ENCODE measurements at places on chromosomes 13 and 19.

DNA sequence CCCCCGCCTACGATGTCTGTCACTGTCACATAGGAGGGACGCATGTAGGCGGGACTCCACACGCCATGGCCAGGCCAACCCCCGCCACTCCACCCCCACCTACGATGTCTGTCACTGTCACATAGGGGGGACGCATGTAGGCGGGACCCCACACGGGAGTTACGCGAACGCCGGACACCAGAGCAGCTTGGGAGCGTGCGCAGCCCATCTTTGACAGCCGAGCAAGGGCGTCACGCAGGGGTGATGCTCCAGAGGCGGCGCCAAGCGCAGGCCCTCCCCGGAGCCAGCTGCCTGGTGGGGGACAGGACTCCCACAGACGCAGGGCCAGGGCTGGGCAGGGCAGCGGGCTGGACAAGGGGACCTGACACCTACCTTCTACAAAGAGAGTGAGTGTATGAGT lies 20.0 kb downstream of the ZNF787 start:
- no peak for DNase-seq

GRCh38 chr13:99585609-99586008 lies 84.3 kb downstream of the TM9SF2 start:
- no peak for DNase-seq

GRCh38 chr19:33496038-33496895 lies 25.3 kb downstream of the PEPD start:
- no peak for DNase-seq

DNA sequence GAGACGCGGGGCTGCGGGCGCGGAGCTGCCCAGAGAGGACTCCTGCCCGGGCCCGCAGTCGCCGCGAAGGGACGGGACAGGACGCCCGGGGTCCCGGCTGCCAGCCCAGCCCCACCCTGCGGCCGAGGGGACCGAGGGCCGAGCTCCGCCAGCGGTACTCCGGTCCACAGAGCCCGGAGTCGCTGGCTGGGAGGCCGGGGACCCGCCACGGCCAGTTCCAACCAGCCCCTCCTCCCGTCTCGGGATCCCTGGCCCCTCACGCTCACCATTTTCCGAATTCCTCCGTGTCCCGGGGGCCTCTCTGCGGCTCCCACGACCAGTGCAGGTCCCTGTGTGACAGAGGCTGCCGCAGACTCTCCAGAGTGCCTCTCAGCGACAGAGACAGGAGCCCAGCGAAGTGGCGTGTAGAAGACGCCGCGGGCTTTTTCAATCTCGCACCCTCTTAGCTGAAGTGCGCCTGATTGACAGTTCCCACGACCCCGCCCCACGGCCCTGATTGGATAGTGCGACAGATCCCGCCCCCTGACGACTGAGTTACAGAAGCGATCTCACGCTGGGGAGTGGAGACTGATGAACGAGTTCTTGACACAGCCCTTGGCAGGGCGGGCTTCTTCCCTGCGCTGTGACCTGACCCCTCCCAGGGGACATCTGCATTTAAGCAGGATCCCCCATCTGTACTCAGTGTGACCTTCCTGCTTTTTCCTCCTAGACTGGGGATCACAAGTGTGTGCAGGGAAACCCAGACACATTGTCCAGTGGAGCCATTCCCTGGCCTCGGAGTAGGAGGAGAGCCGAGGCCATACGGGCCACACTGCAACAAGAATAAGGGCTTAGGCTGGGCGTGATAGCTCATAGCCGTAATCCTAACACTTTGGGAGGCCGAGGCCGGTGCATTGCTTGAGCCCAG lies 44.0 kb downstream of the ZNF823 start:
- peak; percentile 98 for DNase-seq

DNA sequence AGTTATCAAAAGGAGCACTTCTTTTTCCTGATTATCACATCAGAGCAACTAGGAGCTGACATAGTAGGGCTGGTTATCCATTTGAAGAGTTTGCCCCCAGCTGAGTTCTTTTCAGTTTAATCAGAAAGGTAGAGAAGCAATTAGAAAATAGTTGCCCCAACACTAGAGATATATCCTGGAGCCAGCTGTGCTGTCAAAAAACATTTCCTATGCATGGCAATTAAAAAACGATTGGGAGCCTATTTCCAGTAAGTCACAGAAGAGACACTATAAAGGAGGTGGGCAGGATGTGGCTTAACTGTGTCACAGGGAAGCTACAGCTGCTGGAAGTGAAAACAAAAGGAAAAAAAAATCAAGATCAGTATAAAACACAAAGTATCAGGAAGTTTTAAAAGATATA lies 155.7 kb upstream of the SLITRK1 start:
- no peak for DNase-seq

DNA sequence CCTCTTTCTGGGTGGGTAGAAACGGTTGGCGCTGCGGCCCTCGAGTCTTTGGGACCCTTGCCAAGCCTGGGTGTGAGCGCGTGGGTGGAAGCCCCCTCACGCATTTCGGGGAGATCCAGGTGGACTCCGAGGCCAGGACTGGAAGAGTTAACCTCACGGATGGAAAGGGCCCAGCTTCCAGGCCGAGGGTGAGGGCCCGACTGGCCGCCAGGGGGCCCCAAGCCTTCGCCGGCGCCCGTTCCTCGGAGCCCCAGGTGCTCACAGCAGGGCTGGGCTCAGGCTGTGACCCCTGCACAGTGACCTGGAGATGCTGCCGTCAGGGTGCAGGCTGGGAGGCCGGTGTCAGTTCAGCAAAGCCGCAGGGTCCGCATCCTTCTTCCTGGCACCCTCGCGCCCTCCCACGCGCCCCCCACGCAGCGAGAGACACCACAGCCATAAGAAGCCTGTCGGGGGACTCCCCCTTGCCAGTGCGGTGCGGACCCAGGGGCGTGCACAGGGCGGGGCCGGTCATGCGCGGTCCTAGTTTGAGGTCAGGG lies 34.2 kb upstream of the TMEM255B start:
- DNase-seq = peak; percentile 46

DNA sequence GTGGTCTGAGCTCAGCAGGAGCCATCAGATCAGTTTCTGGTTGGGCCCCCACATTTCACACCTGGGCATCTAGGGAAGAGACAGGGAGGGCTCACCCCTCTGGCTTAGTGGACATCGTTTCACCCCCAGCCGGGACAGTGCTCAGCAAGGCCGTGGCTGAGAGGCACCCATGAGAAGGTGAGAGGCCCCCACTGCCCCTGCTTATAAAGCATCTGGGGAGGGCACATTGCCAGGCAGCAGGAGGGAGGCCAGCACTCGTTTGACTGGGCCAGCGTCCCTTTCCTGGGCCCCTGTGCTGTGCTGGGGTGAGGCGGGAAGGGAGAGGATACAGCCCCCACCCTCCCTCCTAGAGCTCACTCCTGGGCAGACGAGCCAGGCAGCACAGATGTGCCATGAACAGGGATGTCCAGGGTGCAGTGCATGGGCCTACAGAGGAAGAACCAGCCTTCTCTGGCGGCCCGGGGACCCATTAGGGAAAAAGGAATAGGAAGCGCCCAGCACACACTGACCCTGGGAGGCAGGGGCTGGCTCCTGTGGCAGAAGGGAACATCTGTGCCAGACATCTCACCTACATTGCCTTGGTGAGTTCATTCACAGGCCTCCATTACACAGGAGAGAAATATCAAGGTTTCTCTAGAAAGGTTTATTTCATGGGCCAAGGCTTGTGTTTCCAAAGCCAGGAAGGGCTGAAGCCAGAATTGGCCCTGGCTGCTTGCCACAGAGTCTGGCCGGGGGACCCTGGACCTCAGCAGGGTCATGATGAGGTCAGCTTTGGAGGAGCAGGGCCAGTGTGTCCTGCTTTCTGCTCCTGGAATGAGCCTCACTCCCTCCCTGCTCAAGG lies 7.7 kb downstream of the AP1M1 start:
- peak; percentile 3 for DNase-seq

DNA sequence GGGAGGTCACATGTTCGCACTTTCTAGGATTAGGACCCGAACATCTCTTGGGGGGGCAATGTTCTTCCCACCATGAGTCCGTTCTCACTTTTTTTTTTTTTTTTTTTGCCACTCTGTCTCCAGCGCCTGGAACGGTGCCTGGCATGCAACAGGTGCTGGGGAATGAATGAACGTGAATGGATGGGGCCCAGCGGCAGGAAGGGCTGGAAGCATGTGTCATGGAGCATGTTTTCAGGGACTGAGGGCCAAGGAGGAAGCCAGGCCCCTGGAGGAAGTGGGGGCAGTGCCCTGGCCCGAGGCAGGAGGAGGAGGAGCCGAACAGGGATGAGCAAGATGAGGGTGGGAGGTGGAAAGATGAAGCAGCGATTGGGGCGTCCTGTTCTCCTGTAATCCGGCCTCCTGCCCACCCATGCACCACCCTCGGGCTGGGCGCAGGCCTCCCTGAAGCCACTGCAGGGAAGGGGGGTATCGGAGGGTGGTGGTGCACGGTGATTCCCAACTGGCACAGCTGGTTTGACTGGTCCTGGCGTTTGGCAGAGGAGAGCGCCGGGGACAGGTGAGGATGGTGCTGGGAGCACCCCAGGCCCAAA lies 8.8 kb upstream of the SULT2B1 start:
- DNase-seq = no peak

DNA sequence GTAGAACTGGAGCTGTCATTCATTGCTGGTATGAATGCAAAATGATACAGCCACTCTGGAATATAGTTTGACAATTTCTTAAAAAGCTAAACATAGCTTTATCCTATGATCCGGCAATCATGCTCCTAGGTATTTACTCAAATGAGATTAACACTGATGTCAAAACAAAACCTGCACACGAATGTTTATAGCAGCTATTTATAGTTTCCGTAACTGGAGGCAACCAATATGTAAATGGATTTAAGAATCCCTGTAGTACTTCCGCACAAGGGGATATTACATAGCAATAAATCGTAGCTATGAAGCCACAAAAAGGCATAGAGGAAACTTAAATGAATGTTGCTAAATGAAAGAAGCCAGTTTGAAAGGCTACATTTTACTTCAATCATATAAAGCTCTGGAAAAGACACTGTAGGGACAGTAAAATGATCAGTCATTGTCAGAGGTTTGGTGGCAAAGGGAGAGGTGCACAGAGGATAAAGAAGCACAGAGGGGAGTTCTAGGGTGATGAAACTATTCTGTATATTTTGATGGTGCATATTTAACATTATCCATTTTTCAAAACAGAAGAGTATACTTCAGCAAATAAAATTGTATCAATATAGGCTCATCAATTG lies 1893.0 kb upstream of the PCDH20 start:
- no peak for DNase-seq

DNA sequence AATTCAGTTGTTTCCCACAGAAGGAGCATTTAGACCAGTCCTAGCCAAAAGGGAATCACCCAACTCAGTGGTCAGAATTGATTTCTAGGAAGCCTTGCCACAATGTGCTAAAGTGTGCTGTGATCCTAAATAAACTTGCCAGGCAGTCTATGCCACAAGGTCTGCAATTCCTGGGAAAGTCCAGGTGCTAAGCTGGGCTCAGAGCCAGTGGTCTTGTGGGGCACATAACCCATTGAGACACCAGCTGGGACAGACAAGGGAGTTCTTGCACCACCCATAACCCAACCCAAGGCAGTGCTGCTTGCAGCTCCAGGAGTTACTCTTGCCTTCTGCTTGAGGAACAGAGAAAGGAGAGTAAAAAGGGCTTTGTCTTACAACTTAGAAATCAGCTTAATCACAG lies 489.5 kb upstream of the SPRY2 start:
- DNase-seq = no peak

Data from omental fat pad (tissue), 4 donors.